Stimulated activated naive B cell treated with anti-CD40 and anti-IgM and Interleukin-4, amounts not matched to agents 10 μg/mL and 1 μg/mL and 100 μg/mL, for 72 hours (primary cell): ENCODE measurements at places on chromosomes 6 and 20.
A peak's percentile ranks its signal among the peaks of the same experiment; 100 is the strongest.

DNA sequence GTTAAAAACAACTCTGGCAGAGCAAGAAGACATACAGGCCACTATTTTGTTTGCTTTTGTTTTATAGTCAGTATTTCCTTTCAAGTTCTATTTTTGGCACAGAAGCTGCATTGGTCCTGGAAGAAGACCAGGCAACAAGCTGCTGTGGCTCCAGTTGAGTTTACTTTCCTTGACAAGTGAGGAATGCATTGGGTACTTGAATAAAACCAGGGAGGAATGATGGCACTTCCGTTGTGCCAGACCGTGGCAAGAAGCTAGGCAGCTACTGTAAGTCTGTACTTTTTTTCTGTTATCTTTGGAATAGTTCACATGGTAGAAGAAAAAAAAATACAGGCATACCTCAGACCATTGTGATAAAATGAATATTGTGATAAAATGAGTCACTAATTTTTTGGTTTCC, 66.3 kb downstream of the NCOA3 start:
- no peak for DNase-seq

DNA sequence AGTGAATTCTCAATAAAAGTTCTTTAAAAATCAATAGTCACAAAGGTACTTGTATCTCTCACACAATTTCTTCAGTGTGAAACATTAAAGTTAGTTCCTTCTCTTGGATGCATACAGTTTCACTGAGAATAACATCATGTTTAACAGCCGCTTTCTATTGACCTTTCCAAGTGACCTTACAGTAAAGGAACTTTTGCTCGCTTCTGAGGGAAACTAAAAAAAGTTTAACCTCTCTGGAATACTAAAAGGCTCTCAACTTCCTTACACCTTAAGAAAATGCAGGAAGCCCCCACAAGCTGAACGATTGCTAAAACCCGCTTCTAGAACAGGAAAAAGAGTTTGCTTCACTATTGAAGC, 1.3 kb downstream of the RRAGD start:
- no peak for DNase-seq

DNA sequence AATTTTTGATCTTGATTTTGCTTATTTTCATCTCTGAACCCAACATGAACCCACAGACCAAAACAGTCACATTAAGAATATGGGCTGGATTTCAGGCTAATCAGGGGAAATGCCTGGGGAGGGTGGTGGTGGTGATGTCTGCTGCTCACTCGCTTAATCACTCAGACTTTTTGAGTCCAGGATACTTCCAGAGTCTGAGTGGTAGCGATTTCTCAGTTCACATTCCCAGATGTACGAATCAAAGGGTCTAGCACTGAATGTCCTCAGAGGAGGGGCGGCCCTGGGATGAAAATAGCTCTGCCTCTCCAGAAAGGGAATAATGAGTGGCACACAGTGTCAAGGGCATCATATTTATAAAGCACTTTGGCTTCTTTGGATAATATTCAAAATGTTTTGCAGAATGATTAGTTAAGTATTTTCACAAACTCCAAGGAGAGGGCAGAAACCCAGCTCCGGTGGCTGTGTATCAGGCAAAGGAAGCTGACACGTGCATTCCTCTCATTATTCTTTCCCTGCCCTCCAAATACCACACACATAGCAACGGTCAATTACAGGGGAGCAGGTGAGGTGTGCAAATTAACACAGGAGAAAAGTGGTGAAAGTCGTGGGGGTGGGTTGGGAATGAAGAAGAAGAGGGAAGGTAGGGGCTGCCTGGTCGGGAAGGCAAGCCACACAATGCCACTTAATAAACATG, 345.2 kb upstream of the RSPO3 start:
- no peak for DNase-seq

- no peak for DNase-seq
These were observed at the start of gene KIF13A for GRCh38 chr6:17987447-17987696. KIF13A (minus strand) TSS chr6:17987635; CDS start chr6:17987463, 172 bp downstream.

GRCh38 chr6:134060491-134061106, 8.2 kb upstream of the SLC2A12 start:
- DNase-seq: no peak

DNA sequence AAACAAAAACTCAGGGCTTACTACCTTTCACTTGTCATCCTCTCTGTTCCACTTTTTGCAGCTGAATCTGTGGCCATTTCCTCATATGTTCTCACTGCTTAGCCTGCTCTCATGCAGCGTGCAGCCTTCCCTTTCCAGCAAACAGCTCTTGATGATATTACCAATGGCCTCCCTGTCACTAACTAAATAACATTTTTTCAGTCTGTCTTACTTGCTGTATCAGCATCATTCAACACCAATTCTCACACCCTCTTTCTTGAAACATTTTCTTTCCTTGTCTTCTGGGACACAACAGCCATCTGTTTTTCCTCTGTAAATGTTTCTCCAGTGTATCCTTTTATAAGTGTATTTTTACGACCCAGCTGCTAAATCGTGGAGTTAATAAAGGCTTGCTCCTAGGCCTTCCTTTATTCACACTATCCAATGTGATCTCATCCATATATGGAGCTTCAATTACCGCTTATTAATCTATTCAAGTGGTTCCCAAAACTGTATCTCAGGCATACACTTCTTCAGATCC, 523.6 kb upstream of the RNF217 start:
- DNase-seq: no peak

DNA sequence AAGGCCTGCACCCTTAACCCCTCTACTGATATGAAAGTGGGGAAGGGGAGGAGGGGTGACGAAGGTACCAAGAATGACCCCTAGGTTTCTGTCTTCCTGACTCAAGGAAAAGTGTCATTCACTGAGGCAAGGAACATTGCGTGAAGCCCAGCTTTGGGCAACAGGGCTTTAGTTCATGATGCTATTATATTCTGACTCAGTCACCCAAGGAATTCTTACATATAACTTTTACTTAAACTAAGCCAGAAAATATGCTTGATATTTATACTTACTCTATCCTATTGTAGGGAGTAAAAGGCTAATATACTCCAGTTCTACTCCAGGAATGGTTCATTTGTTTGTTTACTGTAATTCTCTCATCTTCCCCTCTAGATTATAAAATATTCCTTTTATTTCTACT, 60.5 kb downstream of the DOP1A start:
- DNase-seq: no peak

DNA sequence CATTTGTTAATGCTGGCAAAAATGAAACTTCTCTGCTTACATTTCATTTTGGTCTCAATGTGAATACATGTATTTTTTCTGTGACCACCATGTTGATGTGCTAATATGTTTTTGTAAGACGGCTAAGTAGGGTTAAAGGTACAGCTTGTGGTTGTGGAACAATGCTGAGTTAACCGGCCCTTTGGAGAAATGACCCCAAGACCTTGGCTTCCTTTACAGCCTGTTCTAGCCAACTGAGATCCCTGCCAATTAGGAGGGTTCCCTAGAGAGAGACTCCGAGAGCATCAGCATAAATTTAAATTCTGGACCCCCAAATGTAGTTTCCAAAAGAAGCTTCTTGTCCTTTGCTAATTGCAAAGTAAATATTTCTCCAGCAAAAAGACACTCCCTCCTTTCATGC, 44.4 kb downstream of the RSPO3 start:
- DNase-seq: no peak

GRCh38 chr6:63661769-63662168, 26.2 kb downstream of the PHF3 start:
- no peak for DNase-seq

- DNase-seq: peak; percentile 74
These were observed 96.3 kb upstream of the GCM1 start for GRCh38 chr6:53244958-53245357.

GRCh38 chr6:10146715-10147451, 268.0 kb downstream of the TFAP2A start:
- DNase-seq: no peak

- no peak for DNase-seq
These were observed 66.1 kb upstream of the MLN start for GRCh38 chr6:33869826-33870423.

DNA sequence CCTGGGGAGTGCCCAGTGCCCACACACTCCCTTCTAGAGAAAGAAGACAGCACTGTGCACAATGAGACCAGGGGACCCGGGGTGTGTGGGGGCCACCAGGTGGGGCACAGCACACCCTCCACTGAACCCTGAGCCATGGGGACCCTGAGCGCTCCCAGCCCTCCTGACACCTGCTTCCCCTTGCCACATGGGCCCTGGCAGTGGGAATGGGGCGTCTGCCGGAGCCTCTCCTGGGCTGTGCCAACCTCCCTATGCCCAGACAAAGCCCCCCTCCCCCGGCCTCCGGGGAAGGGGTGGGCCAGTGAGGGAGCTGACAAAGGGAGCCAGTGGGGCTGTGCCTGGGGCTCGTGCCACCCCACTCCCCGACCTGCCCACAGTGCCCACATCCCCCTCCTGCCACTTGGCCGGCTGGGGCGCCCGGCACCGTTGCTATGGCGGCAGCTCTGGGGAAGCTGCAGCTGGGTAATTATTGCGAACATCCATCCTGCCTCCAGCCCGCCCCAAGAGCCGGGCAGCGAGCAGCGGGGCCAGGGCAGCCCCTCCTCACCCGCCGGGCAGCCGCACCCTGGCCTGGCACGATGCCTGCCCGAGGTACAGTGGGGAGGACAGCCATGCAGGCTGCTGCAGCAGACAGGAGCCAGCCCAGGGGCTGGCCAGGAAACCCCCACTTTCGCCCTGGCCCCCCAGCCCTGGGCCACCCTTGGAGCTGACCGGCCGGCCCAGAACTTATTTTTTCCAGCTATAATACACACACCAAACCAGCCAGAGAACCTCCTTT, 41.9 kb upstream of the NOL4L start:
- DNase-seq: no peak

GRCh38 chr20:62059920-62060630, 5.6 kb downstream of the TAF4 start:
- DNase-seq: no peak

- DNase-seq: no peak
These were observed 266.4 kb downstream of the PLCB1 start for GRCh38 chr20:8398263-8399051.

DNA sequence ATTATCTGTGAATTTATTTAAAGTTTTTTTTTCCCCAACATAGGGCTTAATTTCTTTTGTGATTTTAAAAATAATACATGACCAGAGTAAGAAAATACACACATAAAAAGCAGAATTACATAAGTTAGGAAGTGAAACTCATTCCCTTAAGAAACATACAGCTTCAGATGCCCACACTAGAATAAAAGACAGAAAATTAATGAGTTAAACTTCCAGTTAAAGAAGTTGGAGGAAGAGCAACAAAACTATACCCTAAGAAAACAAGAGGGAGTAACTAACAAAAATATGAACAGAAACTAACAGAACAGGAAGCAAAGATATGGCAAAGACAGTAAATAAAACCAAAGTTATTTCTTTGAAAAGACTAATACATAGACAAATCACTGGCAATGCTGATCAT, 107.6 kb upstream of the CEP85L start:
- no peak for DNase-seq

DNA sequence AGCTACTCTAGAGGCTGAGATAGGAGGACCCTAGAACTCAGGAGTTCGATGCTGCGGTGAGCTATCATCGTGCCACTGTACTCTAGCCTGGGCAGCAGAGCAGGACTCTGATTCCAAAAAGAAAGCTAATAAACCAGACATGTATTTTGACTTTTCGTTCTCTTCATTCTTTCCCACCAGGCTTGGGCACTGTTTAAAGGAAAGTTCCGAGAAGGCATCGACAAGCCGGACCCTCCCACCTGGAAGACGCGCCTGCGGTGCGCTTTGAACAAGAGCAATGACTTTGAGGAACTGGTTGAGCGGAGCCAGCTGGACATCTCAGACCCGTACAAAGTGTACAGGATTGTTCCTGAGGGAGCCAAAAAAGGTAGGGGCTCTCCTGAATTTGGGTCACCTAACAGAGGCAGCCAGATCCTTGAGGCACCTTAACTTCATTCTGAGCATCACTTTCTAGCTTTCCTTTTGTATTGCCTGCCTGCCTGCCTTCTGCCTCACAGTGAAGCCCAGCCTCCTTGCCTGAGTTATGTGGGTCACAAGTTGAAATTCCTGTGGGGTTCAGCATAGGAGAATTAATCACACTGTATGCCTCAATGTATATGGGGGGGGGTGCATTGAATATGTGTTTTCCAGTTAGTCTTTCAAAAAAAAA, 3.2 kb downstream of the IRF4 start:
- no peak for DNase-seq

GRCh38 chr6:148989585-148989984, 242.8 kb downstream of the UST start:
- DNase-seq: no peak

- DNase-seq: no peak
These were observed 17.7 kb downstream of the FAM83B start for GRCh38 chr6:54864272-54864671.

GRCh38 chr6:131683479-131683878, 17.7 kb downstream of the OR2A4 start:
- peak; percentile 71 for DNase-seq

- DNase-seq: no peak
These were observed 60.5 kb downstream of the HACE1 start for GRCh38 chr6:104799134-104799657.

GRCh38 chr6:40205801-40206200, 271.5 kb upstream of the MOCS1 start:
- DNase-seq: no peak

DNA sequence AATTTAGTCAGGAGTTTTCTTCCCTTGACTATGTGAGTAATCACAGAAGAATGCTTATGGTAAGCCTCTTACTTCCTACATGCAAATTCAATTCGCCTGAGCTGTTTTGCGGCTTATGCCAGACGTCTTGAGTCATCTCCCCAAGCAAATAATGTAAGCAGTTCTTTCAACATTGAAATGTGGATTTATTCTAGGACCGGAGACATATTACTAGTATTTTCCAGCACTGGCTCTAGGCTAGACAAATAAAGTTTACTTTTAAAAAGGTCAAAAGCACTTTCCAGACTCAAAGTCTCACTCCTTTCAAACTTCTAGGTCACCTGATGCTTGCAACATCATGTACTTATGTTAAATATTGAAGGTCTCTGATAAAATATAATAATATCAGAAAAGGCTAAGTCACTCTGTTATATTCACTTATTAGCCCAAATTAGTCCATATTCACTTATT, 38.1 kb upstream of the NOX3 start:
- no peak for DNase-seq

DNA sequence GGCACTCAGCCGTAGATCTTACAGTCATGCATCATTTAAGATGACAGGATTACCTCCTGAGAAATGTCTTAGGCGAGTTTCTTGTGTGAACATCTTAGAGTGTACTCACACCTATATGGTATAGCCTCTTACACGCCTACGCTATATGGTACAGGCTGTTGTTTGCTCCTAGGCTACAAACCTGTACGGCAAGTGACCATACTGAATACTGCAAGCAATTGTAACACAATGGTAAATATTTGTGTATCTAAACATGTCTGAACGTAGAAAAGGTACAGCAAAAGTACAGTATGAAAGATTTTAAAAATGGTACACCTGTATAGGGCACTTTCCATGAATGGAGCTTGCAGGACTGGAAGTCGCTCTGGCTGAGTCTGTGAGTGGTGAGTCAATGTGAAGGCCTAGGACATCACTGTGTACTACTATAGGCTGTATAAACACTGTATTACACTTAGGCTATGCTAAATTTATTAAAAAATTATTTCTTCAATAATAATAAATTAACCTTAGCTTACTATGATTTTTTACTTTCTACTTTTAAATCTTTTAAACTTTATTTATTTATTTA, 541 bp upstream of the IL20RA start:
- no peak for DNase-seq
